Naive thymus-derived CD4-positive, alpha-beta T cell (primary cell): ENCODE measurements at places on chromosomes 3 and 15.

DNA sequence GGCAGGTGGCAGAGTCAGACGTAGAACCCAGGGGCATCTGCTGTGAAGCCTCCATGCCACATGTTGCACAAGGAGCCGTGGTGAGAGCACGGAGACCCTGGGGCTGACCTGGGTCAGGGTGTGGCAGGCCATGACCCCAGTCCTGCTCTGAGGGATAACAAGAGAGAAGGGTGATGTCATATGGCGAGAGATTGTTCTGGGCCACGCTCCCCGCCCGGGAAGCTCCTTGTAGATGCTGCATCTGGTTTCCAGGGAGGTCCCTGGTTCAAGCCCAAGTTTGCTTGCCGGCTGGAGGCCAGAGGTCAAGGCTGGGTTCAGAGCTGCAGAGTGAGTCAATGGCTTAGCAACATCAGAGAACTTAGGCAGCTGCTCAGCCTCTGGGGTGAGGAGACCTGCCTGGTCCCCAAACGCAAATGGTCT is 17.3 kb downstream of the FGD5 start:
- no peak for DNase-seq

DNA sequence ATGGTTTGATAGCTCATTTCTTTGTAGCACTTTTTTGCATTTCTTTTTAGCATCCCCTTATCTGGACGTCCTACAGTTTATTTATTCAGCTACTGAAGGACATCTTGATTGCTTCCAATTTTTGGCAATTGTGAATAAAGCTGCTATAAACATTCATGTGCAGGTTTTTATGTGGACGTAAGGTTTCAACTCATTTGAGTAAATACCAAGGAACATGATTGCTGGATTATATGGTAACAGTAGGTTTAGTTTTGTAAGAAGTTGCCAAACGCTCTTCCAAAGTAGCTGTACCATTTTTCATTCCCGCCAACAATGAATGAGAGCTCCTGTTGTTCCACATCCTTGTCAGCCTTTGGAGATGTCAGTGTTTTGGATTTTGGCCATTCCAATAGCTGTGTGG is 29.5 kb upstream of the ACTL6A start:
- DNase-seq = no peak

DNA sequence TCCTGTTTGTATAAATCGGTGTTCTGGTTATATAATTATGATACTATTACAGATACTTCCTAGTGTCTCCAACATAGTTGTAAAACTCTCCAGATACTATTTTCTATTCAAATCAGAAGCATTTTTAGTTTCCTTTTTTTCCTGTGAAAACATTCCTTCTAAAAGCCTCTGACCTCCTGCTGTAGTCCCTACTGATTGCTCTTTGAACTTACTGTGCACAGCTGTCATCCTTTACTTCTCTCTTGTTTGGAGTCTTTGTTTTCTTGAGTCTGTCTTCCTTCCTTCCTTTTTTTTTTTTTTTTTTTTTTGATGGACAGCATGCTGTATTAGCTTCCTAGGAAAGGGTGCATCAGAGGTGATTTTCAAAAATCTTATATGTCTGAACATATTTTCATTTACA is 28.9 kb downstream of the NR2C2 start:
- no peak for DNase-seq

DNA sequence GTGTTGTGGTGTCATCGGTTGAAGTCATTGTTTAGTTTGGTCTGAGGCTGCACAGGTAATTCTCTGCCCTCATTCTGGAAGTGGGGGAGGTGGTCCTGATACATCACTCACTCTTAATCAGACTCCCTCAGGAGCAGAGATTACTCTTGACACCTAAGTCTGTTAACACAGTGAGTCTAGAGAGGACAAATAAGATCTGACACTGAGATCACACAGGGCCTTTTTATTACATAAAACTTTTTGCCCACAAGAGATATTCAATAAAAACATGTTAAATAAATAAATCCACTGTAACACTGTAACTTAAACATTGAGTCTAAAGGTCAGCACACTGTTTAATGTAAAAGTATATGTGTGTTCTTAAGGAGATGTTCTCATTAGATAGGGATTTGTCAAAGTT is 57.1 kb upstream of the MBNL1 start:
- no peak for DNase-seq

- no peak for DNase-seq
Observed at GRCh38 chr3:127065561-127066290, 82.8 kb downstream of the PLXNA1 start.

DNA sequence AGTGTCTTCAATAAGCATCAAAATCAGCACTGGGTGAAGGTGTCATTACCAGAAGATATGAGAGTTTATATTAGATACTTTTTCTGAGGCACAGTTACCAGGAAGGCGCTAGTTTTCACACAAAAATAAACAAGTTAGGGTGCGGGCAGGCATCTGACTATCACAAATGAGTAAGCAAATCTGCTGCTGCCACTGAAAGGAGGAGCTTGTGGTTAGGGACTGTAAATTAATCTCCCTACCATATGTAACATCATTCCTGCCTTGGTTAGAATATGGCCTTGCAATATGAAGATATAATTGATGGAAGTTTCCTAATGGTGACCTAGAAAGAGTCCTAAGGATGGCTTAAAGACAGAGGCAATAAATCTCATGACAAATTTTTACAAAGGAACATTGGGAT is 19.5 kb upstream of the EID1 start:
- no peak for DNase-seq

DNA sequence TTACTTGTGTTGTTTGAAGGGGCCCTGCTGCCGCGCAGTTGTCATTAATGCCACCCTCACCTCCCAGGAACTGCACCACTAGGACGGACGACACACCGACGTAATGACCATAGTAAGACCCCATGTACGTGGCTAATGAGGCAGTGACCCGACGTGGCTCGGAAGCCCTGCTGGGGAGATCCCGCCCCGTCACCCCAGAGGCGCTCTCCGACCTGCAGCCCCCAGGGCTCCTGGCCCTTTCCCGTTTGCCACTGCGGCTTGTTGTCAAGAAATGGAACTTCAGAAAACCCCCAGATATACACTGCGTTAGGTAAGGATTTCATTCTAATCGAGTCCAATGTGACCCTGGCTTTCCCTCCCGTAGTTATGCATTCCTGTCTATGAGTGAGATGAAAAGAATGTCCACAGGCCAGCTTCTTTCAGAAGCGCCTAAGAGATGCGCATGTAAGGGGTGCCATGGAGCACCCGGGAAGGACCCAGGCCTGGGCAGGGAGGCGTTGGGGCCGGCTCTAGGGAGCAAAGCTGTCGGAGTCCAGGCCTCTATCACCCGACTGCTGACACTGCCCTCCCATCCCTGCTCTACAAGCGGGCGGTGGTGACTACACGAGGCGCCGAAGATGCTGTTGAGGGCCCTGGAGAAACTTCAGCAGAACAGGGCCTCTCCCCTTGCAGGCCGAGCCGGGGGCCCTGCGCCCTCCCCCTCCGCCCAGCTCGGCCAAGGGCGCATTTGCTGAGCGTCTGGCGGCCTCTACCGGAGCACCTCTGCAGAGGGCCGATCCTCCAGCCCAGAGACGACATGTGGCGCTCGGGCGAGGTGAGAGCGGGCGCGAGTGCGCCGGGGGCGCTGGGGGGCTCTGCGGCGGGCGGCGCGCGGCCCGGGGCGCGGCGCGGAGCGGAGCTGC is at the start of gene GABRA5:
GABRA5 (plus strand) TSS at position 765 of the 902 bp plus-strand sequence. CDS start 2,187 bp downstream, outside the sequence.
- no peak for DNase-seq

GRCh38 chr3:146470425-146470990 is 1.1 kb upstream of the PLSCR2 start:
- no peak for DNase-seq

GRCh38 chr3:151303751-151304150 is 12.9 kb downstream of the GPR87 start:
- DNase-seq = no peak

DNA sequence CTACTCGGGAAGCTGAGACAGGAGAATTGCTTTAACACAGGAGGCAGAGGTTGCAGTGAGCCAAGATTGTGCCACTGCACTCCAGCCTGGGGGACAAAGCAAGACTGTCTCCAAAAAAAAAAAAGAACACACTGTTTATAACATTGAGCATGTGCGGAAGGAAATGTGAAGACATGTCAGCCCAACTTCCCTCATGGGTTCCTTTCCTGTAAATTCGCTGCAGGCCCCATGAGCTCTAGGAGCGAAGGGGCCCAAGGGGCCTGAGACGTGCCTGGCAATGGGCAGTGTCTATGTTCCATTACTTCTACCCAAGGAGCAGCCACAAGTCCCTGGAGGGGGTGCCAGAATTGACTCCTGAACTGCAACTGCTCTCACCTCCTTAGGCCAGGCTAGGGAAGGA is 3.2 kb downstream of the PFKFB4 start:
- DNase-seq = no peak

GRCh38 chr3:104952146-104952972 is 414.4 kb upstream of the ALCAM start:
- DNase-seq = no peak

DNA sequence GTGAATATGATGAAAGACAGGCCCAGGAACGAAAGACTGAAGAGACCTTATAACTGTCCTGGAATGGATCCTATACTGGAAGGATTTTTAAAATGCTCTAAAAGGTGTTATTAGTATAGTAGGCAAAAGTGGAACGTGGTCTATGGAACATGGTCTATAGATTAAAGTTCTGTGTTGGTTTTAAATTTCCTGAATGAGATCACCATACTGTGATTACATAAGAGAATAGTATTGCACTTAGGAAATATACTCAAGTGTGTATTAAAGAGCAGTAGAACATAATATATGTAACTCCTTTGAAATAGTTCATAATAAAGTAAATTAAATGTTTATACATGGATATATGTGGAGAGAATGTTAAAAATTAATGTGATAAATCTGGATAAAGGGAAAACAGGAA is 68.2 kb downstream of the SPRED1 start:
- no peak for DNase-seq

GRCh38 chr3:194946091-194946490 is 260.4 kb downstream of the FAM43A start:
- DNase-seq = no peak

DNA sequence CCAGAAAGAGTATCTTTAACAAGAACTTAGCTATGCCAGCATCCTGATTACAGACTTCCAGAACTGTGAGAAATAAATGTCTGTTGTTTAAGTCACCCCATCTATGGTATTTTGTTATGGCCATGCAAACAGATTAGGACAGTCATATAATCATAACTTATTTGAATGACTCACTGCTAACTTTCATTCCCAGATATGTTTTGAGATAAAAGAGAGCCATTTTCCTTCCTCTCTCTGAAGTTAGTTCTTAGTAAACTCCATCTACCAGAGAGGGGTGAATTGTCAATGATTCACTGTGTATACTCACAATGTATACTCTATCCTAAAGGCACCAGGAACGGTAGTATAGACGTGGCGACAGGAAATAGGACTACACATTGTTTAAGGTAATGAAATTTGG is 179.4 kb upstream of the DPH6 start:
- no peak for DNase-seq

DNA sequence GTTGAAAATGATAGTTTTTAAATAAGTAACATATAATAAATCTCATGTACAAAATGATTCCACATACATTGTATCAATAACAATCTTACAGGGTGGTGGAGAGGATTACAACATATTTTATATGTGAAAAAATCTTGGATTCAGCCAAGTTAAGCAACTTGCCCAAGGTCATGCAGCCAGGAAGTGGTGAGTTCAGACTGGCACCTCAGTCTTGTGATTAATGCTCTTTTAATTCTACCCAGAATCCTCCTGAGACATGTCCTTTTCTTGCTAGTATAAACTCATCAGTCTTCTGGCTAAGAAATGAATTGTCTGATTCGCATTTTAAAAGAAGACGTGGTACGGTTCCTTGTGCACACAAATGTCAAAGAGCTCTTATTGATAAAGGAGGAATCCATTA is 4.5 kb upstream of the MYRIP start:
- no peak for DNase-seq

GRCh38 chr15:80778621-80778963 is 578 bp upstream of the CEMIP start:
- no peak for DNase-seq

GRCh38 chr3:161854232-161854771 is 357.7 kb downstream of the OTOL1 start:
- no peak for DNase-seq

DNA sequence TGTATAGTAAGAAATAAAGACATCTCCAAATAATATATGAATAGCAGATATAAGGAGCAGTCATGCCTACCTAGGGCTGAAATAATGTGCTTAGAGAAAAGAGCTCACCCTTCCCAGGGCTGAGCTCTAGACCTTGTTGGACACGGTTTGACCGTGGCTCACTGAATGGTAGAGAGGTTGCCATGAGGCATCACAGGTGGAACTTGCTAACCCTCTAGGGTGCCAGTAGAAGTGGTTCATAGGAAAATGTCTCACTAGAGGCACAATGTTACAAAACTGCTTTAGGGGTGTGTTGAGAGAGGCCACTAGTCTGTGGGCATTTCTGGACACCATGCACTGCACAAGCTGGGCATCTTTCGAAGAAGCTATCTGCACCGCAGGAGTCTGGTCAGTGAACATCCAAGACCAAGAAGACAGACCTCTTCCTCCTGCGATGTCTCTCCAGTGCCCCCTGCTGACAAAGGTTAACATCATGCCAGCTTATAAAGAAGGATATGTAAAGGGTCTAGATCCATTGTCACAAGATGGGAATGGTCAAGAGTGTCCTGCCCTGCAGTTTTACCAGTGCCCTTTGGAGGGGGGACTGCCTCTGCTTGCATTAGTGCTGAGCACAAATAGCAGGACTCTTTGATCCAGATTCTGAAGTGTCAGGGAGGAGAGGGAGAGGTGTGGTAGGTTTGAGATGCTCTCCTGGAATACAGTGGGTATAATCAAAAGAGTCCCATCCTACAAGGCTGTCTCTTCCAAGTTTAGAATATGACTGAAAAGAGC is 266.8 kb downstream of the ZNF385D start:
- no peak for DNase-seq

- no peak for DNase-seq
Observed at GRCh38 chr3:122253581-122253980, 70.1 kb downstream of the CASR start.

GRCh38 chr3:194137008-194137505 is 1.1 kb downstream of the HES1 start:
- peak; percentile 33 for DNase-seq

DNA sequence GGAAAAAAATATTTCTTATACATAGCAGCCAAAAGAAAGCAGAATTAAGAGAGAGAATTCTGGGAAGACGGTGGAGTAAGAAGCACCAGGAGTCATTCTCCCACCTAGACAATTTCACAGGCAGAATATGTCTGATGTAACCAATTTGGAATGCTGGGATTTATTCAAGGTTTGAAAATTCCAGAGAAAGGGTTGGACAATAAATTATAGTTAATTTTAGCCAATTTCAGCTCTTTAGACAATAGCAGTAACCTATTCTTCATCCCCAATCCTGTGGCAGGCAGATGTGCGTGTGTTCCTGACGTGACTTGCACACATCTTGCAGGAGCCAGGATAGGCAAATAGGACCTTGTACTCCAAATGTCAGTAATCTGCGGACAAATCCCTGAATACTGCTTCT is 541.0 kb upstream of the NAALADL2 start:
- no peak for DNase-seq

DNA sequence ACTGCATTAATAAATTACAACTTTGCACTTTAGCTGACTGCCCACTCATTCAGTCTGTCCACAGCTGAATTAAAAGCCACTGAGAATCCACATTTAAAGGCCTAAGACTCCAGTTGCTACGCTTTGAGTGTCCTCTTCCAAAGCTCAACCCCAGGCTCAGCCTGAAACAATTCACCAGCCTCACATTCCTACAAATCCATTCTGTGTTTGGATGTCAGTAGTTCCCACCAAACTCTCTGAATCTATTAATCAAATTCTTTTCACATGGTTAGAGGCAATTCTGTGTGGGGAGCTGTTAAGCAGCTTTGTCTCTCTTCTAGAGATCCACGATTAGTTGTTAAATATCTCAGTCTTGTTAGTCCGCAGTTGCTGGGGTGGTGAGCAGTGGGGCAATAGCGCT is 116.8 kb upstream of the UBE2E2 start:
- no peak for DNase-seq

- no peak for DNase-seq
Observed at GRCh38 chr3:139292192-139292591, 51.6 kb upstream of the MRPS22 start.
